Fibroblast of skin of back (primary cell): ENCODE measurements at places on chromosomes 4 and X.

DNA sequence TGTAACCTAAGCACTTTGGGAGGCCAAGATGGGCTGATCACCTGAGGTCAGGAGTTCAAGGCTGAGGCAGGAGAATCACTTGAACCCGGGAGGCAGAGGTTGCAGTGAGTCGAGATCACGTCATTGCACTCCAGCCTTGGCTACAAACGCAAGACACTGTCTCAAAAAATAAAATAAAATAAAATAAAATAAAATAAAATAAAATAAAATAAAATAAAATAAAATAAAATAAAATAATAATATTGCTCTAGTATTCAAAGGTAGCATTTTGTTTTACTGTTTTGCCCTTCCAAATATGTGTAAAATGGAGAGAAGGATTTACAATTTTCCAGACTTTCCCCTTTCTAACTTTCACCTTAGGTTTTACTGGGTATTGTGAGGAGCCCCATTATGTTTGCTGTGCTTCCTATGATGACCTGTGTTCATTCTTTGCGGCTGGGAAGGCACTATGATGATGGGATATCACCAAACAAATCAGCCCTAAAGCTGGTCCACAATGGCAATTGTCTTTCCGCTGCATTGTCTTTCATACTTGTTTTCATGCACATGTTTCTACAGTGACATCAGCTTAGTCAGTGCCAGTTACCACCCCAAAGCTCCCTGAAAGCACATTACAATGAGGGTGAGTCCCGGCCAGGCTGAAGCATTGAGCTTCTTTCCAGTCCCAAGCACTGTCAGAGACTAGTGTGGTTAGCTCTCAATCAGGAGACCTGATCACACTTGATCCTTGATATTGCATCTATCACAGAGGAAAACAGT is 50.8 kb downstream of the DTHD1 start:
- peak; percentile 37 for DNase-seq

DNA sequence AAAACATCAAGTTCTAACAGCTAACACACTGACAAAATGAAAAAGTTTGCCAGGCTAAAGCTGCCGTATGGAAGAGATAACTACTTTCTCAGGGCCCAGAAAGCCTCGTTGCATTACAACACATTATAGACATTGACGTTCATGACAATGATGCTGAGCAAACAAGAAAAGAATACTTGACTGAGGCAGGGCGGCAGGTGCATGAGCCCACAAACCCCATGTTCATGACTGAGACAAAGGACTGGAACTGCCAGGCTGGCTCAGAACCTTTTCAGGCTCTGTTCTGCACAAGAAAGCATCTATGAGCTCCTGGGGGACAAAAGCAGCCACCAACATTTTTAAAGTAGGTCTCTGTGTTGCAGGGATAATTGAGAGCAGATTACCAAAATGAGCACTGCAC is 13.6 kb downstream of the TLR6 start:
- no peak for DNase-seq

- DNase-seq: no peak
These were observed 26.5 kb downstream of the HMX1 start for GRCh38 chr4:8844976-8845690.

DNA sequence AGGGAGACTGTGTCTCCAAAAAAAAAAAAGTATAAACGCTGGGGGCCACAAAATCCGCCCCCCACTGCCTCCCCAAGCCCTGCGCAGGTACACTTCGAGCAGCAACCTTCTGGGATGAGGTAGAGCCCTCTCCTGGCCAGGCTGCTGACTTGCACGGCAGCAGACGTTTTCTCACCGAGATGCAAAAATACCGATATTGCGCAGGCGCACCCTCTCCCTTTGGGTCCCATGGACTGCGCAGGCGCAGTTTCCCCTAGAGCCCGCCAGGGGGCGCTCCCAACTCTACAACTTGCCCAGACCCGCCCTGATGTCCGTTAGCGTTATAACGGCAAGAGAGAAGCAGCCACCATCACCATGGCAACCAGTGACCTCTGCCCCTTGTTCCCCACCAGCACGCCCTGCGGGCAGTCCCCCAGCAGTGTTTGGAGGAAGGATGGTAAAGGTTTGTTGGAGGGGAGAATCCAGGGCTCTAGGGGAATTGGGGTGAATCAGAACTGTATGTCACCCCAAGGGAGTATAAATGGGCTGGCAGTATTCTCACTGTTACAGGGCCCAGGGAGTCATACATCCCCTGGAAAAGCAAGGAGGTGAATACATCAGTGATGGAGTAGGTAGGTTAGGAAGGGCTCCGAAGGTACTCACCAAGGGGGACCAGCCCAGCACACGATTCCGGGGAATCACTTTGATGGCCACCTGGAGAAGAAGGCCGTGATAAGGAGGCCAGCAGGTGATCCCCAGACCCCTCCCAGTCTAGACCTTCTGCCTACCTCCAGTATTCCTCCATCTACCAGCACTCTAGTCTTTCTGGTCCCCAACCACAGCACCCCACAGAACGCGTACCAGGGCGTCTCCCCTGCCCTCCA is 1.5 kb downstream of the PIM2 start:
- DNase-seq: peak; percentile 85

DNA sequence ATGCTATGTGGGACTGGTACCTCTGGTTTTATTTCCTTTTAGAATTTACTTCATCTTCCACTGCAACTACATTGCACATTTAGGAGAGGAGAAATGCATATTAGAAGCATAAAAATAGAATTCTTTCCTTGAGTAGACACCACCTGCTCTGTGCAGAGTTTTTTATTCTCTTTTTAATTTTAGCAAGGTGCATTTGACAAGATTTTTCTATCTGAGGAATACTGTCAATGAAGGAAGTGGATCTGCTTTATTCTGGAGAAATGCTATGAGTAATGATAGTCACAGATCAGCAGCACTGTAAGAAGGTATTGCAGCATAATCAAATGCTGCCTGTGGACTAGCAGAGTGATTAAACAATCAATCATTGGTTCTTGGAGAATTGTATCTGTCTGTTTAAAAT is 1038.3 kb downstream of the RAPGEF2 start:
- no peak for DNase-seq

- no peak for DNase-seq
These were observed at the start of gene SFRP2 for GRCh38 chr4:153788413-153789276. Gene SFRP2 (minus strand): TSS chr4:153789083. CDS start chr4:153788835, 248 bp downstream.

GRCh38 chr4:144288011-144288903 is 147.7 kb upstream of the GYPA start:
- peak; percentile 15 for DNase-seq

DNA sequence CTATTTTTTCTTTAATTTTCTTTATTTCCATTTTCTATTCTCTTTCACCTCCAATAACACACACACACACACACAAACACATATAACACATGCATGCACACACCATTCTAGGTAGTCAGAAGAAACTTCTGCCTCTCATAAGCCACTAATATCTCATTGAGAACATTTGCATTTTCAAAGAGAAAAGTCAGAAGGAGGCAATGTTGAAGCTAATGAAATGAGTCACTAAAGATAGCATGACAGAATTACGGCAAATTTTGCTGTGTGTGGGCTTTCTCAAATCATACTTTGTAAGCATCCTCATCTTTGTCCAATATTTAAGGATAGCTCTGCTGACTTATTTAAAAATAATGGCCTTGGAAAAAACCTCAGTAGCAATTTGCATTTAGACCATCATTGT is 291.3 kb downstream of the GUCY2F start:
- DNase-seq: no peak

GRCh38 chrX:131677655-131678628 is 134.1 kb downstream of the OR13H1 start:
- DNase-seq: peak; percentile 11

DNA sequence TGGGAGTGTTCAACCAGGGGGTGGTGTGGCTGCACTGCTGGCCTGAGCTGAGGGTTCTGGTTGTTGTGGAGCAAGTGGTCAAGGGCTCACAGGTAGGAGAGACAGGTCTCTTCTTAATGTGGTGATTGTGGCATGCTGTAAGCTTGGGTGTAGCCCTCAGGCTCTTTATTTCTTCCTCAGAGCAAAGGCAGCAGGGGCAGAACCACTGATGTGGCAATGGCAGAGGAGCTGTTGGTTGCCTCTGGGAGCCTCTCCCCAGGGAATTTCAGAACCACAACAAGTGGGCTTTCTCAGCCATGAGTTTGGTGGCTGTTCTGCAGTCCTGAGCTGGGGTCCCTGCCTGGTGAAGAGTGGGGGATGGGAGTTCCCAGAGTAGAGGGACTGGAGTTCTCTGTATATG is 1017.2 kb downstream of the SH3BGRL start:
- no peak for DNase-seq

GRCh38 chr4:156858071-156858470 is 113.5 kb downstream of the PDGFC start:
- no peak for DNase-seq

DNA sequence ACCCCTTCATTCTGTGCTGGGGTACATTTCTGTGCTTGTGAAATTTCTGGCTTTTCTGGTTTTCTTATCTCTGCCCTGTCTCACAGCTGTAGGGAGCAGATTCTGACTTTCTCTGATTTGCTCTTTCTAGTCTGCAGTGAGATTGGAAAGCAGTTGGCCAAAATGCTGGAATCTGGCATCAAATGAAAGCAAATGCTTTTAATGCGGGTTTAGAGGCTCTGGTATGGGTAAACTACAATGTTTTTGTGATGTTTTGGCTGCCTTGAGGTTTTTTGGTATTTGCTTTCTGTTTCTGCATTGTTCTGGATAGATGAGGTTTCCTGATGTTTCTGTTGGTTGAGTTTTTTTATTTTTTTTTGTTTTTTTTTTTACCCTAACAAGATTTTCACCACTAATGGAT is 23.8 kb downstream of the SMIM20 start:
- peak; percentile 52 for DNase-seq

GRCh38 chr4:3708611-3709010 is 57.6 kb upstream of the ADRA2C start:
- no peak for DNase-seq

GRCh38 chr4:138392751-138393308 is 150.7 kb upstream of the SLC7A11 start:
- no peak for DNase-seq

GRCh38 chrX:9166584-9166944 is 132.6 kb upstream of the FAM9B start:
- no peak for DNase-seq

GRCh38 chr4:163815776-163816175 is 321.3 kb downstream of the TMA16 start:
- DNase-seq: no peak

DNA sequence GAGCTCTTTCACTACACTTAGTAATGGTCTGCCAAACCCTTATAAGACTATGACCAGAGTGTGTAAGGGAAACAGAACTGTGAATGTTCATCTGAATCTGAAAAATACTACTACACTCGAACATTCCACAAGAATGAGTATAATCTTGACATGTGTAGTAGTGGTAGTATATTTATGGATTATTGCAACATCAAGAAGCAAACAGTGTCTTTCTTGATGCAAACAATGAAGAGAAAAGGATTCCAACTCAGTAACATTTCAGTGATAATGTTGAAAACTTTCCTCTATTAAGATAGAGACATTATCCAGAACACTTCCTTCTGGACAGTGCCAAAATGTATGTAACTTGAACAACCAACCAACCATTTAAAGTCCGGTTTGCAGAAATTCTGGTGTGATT is 394.7 kb upstream of the CPEB2 start:
- peak; percentile 7 for DNase-seq

DNA sequence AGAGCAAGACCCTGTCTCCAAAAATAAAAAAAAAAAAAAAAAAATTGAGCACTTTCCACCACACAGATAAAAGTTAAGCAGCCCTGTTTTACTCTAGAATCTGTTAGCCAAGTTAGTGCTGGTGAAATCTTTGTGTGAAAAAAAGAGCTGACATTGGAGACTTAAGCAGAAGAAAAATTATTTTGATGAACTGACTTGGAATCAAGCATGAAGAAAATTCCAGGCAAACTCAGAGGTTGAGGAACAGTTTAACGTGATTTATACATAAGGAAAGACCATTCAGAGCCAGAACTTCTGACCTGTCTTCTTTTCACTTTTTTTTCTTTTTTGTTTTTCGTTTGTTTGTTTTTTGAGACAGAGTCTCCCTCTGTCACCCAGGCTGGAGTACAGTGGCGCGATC is 79.6 kb upstream of the RBPJ start:
- no peak for DNase-seq

- no peak for DNase-seq
These were observed 140.7 kb downstream of the BTC start for GRCh38 chr4:74653331-74654229.

- DNase-seq: no peak
These were observed 59.9 kb downstream of the CPZ start for GRCh38 chr4:8652181-8653078.

DNA sequence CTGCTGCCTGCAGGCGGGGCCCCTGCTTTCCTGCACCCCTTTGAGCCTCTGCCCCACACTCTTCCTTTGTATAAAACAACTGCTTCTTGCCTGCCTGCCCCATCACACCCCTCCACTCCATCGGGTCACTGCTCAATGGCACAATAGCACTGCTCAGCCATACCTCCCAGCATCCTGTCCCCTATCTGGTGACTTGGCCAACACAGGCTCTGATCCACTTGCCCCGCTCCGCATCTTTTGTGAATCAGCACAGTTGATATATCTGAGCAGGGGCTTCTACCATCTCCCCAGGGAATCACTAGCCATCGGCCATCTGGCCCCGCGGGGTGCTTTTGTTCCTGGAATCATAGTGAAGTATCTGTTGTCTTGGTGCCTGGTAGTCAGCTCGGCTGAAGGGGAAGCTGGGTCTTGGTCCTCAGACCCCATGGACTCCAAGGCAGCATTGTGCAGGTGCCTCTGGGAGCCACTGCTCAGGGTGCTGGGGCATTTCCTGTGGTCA is 45.3 kb downstream of the MAP7D3 start:
- no peak for DNase-seq

- DNase-seq: peak; percentile 78
These were observed 103.9 kb downstream of the PPA2 start for GRCh38 chr4:105369988-105370387.

DNA sequence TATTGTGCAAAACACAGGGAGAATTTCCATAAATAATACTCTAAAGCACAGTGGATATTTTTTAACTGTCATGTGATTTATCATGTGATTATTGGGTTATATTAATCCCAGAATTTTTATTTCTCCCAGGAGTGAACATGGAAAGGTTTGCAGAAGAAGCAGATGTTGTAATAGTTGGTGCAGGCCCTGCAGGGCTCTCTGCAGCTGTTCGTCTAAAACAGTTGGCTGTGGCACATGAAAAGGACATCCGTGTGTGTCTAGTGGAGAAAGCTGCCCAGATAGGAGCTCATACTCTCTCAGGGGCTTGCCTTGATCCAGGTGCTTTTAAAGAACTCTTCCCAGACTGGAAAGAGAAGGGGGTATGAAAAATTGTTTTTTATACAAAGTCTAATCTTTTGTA is 10.0 kb downstream of the ETFDH start:
- DNase-seq: no peak

GRCh38 chr4:88729146-88729760 is 31.6 kb upstream of the NAP1L5 start:
- DNase-seq: no peak

DNA sequence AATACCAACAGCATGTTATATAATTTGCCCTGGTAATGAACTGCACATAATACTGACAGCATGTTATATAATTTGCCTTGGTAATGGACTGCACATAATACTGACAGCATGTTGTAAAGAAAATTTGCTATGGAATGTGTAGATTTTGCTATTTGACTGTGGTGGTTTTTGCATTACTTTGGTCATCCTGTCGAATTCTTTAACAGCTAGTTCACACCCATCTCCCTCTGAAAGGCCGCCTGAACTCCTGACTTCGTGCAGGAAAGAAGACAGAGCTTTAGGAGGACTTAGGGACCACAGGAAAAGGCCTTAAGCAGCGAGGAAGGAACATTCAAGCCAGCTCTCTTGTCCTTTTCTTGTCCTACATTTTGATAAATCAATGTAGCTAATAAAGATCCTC is 45.2 kb upstream of the DCLK2 start:
- DNase-seq: peak; percentile 68
